SJCRH30 (cell line): ENCODE measurements at places on chromosomes 13 and 19. TPM values are rescaled to one million over a fixed set of nuclear protein-coding genes. Genes with fewer than 3 reads are reported as not detected.

DNA sequence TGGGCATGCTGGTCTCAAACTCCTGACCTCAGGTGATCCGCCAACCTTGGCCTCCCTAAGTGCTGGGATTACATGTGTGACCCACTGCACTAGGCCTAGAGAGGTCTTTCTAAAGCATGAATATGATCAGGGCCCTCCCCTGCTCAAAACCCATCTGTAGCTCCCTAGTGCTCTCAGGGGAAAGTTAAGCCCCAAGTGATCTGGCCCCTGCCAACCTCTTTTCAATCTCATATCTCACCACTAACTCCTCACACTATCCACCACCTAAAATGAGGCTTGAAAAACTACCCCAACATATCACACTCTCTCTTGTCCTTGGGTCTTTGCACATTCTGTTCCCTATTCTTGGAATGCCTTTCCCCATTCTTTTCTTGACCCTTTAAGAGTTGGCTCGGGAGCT lies 2.0 kb upstream of the DMWD start:
- DNase-seq: no peak

The ZNF665 gene
- total RNA-seq: 2.6 and 2.9 TPM in 2 replicates

The CDX2 gene
- not detected in 2 replicates for total RNA-seq

DNA sequence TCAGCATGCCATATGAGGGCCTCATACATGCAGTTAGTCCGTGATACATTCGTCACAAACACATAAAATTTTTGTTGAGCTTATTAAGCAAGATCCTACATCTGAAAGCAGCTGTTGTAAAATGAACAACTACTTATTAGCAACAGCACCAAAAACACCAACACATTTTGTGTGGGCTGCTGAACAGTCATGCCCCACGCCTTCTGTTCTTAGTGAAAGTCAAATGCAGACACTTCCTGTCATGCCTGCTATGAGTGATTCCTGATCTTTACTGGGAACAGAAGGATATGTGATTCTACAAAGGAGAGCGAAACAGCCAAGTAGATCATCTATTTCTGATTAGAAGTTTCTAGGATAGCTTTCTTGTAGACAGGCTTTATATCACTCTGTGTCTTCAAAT lies 4.2 kb upstream of the B3GLCT start:
- no peak for DNase-seq

GRCh38 chr13:76023652-76024051 lies 387.5 kb downstream of the LMO7 start:
- DNase-seq: no peak

GRCh38 chr13:21637296-21637695 lies 33.3 kb upstream of the MICU2 start:
- no peak for DNase-seq

- no peak for DNase-seq
Observed at GRCh38 chr13:83088858-83089257, 793.4 kb downstream of the SLITRK1 start.

DNA sequence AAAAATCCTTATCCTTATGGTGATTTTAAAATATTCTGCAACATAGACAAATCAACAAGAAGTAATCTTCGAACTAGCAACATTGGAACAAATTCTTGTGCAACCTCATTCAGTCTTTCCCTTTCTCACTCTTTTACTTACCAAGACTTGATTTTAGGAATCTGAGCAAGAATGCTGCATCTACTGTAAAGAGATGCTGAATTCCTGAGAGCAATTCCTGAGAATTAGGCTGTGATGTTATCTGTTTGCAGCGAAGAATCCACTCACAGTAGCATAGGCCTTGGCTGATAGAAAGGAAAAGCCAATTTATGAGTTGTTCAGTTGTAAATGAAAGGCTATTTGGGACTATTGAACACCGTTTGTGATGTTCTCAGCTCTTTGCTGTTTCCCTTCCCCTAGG lies 144.3 kb downstream of the CRYL1 start:
- DNase-seq: no peak

- DNase-seq: no peak
Observed at GRCh38 chr19:2488942-2489731, 13.2 kb downstream of the GADD45B start.

DNA sequence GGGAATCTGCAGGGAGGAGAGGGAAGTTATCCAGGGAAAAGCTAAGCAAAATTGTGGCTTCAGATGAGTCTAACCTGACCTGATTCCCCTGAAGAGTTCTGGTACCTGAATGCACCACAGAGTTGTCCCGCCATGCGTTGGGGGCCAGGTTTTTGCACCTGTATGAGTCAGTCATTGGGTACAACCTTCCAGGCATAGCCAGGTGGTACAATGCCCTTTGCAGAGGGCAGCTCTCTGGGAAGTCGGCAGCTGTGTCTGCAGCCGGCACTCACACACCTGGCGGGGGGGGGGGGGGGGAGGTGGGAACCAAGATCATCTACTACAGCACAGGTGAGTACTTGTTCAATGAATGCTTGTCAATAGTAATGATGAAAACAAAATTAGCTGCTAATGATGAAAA lies 52.5 kb upstream of the GTF3A start:
- no peak for DNase-seq

DNA sequence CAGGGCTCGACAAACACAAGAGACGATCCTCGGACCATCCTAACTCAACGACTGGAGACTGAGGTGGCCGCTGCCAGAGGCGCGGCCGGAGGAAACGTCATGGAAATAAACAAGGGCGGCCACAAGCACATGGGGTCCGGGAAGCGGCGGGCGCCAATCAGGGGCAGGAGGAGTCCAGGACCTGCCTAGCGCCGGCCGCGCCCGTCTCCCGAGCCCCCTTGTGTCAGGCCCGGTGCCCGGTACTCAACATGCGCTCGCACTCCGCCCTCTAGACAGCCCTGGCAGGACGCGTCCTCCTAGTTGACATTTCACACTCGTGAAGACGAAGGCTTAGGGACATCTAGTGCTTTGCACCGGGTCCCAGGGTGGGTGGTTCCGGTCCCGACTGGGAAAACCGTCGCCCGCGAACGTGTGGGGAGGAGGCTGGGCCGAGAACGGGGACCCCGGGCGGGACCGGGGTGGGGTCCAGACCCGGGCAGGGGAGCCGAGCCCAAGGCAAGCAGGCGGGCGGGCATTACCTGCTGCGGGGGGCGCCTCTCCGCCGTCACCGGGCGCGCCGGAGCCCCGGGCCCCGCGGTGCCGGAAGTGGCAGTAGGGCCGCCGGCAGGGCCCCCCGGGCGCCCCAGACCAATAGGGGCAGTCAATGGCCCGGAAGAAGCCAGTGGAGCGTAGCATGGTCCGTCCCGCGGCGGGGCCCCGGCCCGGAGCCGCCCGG lies 442 bp downstream of the REXO1 start:
- DNase-seq: peak; percentile 39

GRCh38 chr13:51647067-51647466 lies 62.8 kb downstream of the WDFY2 start:
- DNase-seq: no peak

The TMEM150B gene
- total RNA-seq: not detected in 2 replicates

The CEACAM20 gene
- not detected in 2 replicates for total RNA-seq

The CCDC70 gene
- total RNA-seq: not detected in 2 replicates

DNA sequence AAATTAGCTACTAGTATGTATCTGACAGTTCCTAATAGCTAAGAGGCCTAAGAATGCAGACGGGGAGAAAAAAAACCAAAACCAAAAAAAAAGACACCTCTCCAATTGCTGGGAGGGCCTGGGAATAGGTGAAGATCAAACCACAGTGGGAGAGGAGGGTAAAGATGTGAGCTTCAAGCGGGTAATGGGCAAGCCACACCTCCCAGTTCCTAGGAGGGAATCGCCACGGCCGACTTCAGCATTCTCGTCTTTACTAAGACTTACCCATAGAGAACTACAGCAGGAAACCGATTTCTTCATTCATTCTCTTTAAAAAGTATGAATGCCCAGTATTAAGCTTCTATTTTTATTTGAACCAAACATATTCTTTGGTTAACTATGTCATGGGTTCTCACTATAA lies 5.6 kb upstream of the EEF1AKMT1 start:
- DNase-seq: no peak

GRCh38 chr19:13012690-13013608 lies 17.7 kb downstream of the NFIX start:
- peak; percentile 51 for DNase-seq

GRCh38 chr13:69496981-69497380 lies 610.6 kb upstream of the ATXN8OS start:
- no peak for DNase-seq

DNA sequence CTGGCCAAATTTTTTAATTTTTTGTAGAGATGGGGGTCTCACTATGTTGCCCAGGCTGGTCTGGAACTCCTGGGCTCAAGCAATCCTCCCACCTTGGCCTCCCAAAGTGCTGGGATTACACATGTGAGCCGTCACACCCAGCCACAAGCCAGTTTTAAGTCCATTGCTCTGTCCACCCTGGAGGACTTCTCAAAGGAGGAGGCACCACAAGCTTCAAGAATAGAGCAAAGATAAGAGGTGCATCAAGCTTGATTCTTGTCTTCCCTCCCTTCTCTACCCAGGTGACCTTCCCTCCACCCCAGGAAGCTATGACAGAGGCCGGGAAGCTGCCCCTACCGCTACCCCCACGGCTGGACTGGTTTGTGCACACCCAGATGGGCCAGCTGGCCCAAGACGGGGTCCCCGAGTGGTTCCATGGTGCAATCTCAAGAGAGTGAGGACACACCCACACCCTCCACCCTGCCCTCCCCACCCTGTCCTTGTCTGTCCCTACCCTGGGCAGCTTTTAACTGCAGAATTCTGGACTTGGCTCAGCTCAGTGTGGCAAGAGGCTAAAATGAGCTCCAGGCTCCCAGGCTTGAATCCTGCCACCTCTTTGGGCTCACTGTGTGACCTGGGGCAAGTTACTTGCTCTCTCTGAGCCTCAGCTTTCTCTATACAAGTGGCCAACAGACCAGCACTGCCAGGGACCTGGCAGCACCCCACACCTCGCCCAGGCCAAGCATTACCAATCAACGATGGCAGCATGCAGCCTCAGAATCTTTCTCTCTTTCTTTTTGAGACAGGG lies 5.2 kb downstream of the HSH2D start:
- no peak for DNase-seq

The FCGBP gene
- 16.4 and 16.7 TPM in 2 replicates for total RNA-seq

The IGSF23 gene
- not detected in 2 replicates for total RNA-seq

The ZNF541 gene
- not detected in 2 replicates for total RNA-seq

DNA sequence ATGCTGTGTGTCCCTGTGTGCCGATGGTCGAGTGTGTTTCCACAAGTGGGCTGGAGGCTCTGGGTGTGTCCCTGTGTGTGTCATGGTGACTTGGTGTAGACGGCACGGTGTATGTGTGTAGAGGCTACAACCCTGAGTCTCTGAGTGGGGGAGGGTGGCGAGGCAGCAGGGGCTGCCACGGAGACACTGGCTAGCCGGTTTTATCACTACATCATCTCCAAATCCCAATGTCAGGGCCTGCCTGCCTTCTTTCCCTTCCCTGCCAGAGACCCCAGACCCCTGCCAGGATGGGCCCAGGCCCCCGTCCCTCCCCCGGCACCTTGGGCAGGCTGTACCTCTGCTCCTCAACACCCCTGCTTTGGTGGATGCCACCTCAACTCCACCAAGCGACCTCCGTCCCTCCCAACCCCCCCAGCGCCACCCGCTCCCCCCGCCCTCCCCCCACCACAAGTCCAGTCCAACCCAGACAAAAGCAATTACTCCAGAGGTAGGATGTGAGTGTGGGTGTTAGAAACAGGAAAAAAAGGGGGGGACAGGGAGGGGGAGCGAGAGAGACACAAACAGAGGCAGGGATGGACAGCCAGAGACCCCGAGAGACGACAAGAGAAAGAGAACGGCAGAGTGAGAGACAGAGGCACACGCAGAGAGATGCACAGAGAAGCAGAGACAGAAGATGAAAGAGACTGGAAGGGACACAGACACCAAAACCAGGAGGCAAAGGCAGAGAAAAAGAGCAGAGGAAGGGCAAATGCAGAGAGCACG lies 21.6 kb upstream of the POU2F2 start:
- no peak for DNase-seq

The SERP2 gene
- total RNA-seq: not detected in 2 replicates

The LRRC4B gene
- 0.02 and 0.13 TPM in 2 replicates for total RNA-seq

DNA sequence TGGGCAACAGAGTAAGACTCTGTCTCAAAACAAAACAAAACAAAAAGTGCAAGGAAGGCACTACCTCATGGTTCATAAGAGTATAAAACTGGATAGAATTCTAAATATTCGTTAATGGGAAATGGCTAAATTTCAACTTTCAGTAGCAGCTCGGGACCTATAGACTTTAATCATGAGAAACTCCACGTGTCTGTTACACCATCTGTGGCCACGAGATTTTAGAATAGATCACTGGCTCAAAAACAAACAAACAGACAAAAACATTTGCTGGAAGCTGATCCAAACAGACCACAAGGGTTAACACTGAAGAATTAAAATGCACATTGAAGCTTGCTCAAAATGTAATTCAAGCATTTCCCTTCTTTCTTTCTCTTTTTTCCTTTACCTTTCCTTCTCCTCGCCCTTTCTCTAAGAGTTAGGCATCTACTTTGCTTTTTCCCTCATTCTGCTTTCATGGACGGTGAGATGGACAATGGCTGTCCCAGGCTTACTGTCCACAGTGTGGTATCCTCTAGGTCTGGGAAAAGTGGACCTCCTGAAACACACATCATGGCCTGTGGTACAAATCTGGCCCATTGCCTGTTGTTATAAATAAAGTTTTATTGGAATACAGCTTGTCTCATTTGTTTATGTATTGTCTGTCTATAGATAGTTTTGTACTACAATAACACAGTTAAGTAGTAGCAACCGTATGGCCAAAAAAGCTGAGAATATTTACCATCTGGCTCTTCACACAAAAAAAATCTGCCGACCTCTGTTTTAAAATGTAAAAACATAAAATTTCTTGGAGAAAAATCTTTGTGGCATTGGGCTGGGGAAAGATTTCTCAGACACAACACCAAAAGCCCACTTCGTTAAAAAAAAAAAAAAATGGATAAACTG lies 10.3 kb downstream of the ELAVL1 start:
- no peak for DNase-seq

The PLPPR3 gene
- not detected in 2 replicates for total RNA-seq

DNA sequence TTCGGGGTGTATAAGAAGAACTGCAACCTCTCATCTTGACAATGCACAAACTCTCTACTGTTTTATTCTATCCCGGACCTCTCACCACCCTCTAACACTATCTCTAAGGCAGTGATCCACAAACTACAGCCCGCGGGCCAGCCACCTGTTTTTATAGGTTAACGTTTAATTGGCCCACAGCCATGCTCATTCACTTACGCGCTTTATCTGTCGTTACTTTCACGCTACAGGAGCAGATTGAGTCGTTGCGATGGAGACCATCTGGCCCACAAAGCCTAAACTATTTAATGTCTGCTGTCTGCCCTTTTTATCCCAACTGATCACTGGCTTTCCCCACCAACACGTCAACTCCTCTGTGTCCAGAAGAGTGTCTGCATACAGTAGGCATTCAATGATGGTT lies 158.9 kb downstream of the CACNA1A start:
- DNase-seq: peak; percentile 41

DNA sequence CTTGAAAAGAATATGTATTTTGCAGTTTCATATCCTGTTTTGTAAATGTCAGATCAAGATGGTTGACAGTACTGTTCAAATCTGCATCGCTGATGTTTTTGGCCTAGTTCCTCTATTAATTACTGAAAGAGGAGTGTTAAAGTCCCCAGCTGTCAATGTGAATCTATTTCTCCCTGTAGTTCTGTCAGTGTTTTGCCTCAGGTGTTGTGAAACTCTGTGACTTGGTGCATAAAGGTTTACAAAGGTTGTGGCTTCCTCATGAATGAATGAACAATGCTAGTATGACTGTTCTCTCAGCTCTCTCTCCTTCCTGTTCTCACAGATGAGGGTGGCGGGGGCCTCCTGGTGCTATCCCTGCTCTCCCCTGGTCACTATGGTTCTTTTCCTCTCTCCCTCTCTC lies 142.4 kb downstream of the MYCBP2 start:
- no peak for DNase-seq
